ENCODE measurements at places on chromosomes 4 and X.
A peak's percentile ranks its signal among the peaks of the same experiment; 100 is the strongest.

DNA sequence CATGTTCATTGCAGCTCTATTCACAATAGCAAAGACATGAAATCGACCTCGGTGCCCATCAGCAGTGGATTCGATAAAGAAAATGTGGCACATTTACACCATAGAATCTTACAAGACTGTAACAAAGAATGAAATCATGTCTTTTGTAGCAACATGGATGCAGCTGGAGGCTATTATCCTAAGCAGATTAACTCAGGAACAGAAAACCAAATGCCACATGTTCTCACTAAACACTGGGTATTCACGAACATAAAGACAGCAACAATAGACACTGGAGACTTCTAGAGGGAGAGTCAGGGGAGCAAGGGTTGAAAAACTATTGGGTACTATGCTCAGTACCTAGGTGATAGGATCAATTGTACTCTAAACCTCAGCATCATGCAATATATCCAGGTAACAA is 180.5 kb downstream of the PPP1R2C start:
- DNase-seq, result no peak

- DNase-seq, result no peak
Measured at GRCh38 chr4:11741190-11741652, 312.5 kb upstream of the HS3ST1 start.

DNA sequence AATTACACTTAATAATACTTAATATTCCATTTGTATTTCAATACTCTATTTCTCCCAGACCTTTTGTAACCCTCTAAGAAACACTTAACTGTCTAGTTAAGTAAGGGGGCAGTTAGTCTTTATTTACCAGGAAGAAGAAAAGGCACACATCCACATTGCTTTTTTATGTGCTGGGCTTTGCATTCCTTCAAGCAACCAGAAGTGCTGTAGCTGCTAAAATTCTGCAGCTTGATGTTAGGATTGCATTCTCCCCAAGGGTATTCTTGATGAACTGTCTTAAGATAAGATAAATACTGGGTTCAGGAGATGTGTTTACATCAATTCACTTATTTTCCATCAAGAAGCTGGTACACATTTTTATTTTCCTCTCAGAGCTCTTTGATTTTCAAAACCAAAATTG is 24.0 kb downstream of the ASIC5 start:
- no peak for DNase-seq

GRCh38 chrX:108029928-108030711 is 14.7 kb upstream of the VSIG1 start:
- DNase-seq, result no peak

DNA sequence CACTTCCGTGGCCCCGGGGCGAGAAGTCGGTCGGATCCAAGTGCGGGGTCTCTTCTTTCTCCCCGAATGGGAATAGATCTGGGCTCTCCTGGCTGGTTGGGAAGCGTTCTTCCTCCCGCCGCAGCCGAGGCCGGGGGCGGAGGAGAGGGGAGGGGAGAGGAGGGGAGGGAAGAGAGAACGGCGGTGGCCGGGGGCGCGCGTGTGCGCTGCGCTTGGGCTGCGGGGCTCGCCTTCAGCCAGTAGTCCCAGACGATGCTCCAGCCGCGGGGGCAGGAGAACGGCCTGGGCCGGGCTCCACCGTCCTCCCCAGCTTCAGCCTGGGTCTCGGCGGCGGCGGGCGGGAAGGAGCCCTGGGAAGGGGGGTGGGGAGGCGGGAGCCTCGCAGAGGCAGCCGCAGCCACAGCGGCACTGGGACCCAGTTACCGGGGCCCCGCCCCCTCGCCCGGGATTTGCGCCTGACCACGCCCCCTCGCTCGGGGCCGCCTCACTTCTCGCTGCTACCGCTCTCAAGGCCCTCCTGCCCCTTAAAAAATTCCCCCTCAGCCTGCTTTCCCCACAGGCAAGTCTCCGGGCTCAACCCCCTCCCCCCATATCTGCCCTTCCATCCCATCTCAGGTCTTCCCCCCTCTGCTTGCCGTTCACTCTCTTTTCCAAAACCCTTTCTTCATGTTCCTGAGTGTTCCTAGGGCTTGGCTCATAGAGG is at the start of gene FGD1:
TSS of gene FGD1 (minus strand) at position 421 of the 703 bp plus-strand sequence. CDS start 802 bp downstream, outside the sequence.
- peak; percentile 54 for DNase-seq

DNA sequence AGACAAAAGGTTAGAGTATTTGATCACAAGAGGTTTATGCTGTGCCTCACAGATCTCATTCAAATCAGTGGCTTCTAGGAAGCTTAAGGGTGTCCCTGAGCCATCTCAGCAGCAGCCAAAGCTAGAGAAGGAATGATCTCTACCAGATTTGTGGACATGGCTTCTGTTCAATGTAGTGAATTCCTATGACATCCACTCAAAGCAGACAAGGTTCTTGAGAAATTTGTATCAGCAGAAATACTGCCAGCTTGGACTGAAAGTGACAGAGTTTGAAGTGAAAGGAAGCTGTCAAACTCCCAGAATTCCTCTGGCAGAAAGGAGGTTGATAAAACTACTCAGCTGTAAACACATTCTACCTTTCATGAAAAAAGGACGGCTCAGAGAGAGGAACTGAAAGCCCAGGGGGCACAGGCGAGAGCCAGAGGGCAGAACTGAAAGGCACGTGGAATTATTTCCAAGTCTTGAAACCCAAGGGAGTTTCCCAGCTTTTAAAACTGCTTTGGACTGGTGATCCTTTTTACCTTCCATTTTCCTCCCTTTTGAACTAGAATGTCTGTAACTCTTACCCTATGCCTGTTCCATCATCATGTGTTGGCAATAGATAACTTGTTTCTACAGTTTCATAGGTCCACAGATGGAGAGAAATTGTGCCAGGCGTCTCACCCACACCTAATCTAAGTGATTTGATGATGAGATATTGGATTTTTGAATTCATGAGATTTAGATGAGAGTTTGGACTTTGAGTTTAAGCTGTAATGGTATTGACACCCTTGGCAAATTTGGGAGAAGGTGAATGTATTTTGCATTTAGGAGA is 14.5 kb upstream of the MED14 start:
- no peak for DNase-seq

GRCh38 chr4:3680656-3681055 is 85.5 kb upstream of the ADRA2C start:
- no peak for DNase-seq

DNA sequence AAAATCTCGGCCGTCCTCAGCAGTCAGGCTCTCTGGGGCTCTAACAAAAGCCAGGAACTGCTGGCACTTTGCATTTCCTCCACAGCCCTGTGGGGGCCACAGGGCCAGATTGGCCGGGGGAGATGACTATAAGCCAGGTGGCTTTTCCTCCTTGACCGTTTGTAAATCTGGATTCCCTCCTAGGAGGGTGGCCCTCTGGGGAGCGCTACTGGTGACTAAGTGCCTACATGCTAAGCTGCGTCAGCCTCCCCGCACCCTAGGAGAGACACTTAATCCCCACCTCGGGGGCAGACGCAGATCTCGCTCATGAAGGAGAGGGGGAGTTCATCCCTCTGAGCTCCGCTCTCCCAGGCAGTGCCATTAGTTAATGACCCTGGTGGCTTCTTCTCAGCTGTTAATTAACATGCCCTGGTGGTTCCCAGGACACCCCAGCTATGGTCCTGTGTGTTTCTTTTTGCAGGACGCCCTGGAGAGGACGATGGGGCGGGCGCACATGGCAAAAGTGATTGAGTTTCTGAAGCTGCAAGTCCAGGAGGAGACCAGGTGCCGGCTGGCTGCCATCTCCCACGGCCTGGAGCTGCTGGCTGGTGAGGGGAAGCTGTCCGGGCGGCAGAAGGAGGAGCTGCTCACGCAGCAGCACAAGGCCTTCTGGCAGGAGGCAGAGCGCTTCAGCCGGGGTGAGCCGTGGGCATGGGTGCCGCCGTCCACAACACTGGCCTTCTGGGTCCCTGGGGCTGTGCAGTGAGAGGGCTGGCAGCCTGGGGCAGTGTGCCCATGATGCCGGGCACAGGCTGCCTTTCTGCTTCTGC is 41.6 kb downstream of the EVC start:
- no peak for DNase-seq

GRCh38 chr4:121072224-121073003 is at the start of gene NDNF:
TSS of gene NDNF (minus strand) at chr4:121072535. CDS start at chr4:121045837, 26,698 bp downstream.
- DNase-seq, result peak; percentile 50

DNA sequence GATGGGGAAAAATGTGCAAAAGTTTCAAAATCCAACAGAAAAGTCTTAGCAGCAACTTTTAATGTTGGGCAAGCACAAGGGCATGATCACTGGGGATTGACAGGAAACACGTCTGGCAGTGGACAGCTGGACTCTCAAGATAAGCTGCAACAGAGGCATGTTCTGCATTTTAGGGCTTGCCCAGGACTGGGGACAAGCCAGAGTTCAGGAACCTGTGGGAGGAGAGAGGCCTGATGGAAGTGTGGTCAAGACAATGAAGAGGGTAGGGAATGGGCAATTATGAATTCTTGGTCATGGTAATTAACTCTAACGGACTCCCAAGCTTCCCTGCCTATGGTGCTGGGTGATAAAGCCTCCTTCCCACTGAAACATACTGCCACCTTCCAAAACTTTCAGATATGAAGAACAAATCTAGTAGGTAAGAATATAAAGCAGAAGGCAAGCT is 48.4 kb downstream of the ANXA3 start:
- no peak for DNase-seq

- no peak for DNase-seq
Measured at GRCh38 chr4:95596676-95597075, 47.9 kb upstream of the UNC5C start.

Data from renal cortex interstitium (tissue), 15 donors.